ENCODE measurements at places on chromosomes 11 and 22.

DNA sequence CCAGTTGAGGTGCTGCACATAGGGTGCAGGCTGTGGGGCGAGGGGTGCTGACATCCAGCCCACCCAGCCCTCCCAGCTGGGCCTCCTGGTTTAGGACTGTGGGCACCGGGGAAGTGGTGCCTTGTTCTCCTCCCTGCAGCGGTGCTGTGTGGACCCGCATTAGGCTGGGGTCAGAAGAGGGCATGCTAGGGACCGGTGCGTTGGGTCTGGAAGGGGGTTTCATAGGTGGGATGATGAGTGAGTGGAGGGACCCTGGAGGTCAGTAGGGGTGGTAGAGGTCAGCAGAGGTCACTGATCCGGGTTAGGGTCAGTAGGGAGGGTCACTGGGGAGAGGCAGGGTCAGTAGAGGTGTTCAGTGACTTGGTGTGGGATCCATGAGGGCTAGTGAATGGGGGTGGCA is 6.7 kb upstream of the MYBPC3 start:
- no peak for DNase-seq

DNA sequence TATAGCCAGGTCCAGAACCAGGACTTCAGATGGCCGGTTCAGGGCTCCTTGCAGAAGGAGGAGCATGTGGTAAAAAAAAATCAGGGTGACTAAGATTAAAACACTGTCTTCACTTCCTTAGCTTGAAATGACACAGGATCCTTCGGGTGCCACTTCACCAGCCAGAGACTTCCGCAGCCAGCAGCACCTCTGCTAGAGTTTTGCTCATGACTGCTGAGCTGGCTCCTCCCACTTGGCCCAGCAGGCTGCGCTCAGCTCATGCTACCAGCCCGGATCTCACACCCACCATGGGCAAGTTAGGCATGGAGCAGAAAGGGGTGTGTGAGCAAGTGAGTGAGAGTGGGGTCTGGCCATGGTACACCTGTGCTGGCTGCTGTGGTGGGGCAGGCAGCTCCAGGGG is 6.6 kb upstream of the MS4A18 start:
- DNase-seq: no peak

- no peak for DNase-seq
These were observed 14.4 kb downstream of the KCNQ1 start for GRCh38 chr11:2459016-2459725.

DNA sequence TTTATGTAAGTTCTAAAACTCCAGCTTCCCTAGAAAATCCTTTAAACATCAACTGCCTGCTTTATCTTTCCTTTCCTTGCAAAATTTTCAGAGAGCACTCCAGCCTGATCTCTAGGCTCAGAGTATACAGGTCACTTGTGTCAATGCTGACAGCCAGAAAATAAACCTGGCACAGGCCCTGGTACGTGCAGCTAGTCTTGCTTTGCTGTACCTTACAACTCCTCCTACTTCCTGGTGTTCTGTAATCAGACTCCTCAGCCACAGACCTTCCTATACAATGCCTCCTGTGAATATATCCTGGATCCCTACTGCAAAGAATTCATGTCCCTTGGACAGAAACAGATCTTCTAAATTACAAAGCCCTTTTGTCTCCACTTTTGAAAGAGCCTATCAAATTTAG is 24.2 kb upstream of the TMEM123 start:
- DNase-seq: peak; percentile 60

- DNase-seq: peak; percentile 40
These were observed 978 bp downstream of the FLI1 start for GRCh38 chr11:128694618-128695481.

DNA sequence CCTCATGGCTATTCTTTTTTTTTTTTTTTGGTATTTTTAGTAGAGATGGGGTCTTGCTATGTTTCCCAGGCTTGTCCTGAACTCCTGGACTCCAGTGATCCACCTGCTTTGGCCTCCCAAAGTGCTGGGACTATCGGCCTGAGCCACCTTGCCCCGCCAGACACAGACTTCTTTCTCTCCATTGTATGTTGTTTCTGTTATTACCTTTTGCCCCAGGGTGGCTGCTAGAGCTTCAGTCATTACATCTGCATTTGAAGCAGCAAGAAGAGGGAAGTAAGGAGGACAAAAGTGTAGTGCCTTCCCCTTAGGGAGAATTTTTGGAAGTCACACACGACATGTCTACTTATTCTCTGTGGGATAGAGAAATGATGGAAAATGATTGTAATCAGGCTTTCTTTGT is 10.1 kb upstream of the OSBP start:
- DNase-seq: no peak

- peak; percentile 28 for DNase-seq
These were observed 38.5 kb upstream of the SPON1 start for GRCh38 chr11:13923716-13924650.

GRCh38 chr11:12005476-12005875 is 3.0 kb downstream of the DKK3 start:
- no peak for DNase-seq

DNA sequence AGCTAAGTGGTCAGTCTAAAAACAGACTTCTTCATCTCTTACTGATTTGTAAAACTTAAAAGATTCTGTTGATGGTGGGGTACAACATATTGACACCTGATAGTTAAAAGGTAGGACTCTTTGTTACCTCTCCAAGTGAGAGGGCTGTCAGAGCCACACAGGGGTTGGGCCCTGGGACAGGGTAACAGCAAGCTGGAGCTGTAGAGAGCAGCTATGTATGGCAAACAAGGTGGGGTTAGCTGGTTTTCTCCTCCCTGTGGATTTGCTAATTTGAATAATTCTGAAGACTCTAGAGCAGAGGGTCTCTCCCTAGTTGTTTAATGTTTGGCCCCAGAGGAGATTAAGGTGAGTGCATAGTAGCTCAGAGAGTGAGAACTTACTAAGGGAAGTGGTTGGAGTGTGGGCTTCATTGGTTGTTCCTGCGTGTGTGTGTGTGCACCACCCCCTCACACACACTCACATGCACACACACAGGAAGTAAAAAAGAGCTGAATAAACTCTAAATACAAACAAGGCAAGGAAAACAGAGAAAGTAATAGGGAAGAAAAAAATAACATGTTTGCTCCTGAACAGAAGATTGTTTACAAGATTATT is 9.2 kb upstream of the GAS2 start:
- DNase-seq: peak; percentile 32

GRCh38 chr22:20175597-20175900 is 24.7 kb upstream of the CCDC188 start:
- DNase-seq: no peak

DNA sequence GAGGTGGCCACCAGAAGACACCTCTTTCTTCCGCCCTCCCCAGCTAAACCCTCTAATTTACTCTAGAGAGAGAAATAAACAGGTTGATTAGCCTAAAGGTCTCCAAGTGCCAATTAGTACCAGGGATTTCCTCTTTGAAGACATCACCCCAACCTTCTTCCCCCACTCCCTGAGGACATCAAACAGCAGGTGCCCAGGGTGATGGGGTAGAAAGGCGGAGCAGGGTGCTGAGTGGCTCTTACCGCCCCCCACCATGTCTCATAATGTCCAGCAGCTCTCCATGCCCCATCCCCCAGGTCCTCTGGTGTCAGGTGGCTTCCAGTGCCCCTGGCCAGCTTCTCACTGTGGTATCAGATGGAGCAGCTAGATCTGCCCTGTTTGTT is 5.3 kb upstream of the GNAZ start:
- no peak for DNase-seq

- DNase-seq: no peak
These were observed 103.6 kb upstream of the HSD17B12 start for GRCh38 chr11:43576803-43577521.

GRCh38 chr11:69515271-69516245 is 34.1 kb downstream of the LINC01488 start:
- no peak for DNase-seq

DNA sequence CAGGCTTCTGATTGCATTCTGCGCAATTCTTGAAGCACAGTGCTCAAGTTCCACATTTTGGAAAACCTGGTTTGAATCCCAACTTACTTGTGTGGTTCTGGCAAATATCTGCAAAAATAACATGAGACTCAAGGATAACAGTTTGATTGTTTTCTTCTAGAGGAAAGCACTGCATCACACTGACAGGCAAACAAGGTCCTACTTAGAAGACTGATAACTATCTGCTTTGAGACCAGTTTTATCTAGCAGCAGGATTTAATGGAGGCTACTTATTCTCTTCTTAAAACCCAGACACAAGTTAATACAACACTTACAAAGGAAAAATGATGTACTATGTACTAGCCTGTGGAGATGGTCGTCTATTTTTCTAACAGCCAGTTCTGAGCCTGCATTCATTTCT is 41.4 kb downstream of the RIC3 start:
- no peak for DNase-seq

GRCh38 chr11:115670538-115671205 is 166.5 kb upstream of the CADM1 start:
- no peak for DNase-seq

DNA sequence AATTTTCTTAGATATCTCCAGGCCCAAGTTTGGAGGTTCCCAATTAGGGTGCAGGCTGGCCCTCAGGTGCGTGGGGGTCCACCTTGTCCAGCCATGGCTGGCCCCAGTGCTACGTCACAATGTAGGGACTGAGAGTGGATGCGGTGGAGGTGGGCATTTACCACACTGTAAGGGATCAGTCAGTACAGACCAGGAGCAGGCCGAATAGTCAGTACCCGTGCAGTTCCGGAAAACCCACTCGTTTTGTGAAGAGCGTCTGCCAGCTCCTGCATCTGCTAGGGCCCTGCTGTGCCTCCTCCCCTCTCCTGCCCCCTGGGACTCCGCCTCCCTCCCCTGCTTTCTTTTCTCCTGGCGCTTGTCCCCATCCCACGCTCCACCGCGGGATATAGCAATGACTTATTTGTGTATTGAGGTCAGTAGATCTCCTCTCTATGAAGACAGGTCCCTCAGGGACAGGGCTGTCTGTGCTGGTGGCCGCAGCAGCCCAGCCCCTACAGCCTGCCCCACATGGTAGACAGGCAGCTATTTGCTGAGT is 50.4 kb upstream of the SEPTIN5 start:
- DNase-seq: no peak

- no peak for DNase-seq
These were observed 107.7 kb upstream of the DDI1 start for GRCh38 chr11:103928802-103929161.

DNA sequence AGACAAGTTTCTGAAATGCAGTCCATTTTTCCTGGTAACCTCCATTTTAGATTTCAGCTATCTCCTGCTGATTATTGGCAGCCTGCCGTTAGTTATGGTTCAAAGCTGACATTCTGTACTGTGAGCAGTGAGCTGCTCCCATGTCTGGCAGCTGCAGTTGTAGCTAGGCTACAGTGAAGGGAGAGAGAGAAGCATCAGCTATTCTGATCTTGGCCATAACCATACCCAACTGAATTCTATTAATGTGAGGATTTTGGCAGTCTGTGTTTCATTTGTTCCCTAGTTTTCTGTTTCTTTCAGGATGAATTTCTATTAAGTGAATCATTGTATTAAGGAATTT is 33.4 kb downstream of the SIK2 start:
- no peak for DNase-seq

Measured in CD8-positive, alpha-beta T cell (primary cell).